ENCODE measurements at places on chromosomes 3 and 15. TPM values are rescaled to one million over a fixed set of nuclear protein-coding genes. Genes with fewer than 3 reads are reported as not detected.

Gene SAMD7
- not detected for total RNA-seq

Gene RIOX2
- total RNA-seq = 26.2 TPM

DNA sequence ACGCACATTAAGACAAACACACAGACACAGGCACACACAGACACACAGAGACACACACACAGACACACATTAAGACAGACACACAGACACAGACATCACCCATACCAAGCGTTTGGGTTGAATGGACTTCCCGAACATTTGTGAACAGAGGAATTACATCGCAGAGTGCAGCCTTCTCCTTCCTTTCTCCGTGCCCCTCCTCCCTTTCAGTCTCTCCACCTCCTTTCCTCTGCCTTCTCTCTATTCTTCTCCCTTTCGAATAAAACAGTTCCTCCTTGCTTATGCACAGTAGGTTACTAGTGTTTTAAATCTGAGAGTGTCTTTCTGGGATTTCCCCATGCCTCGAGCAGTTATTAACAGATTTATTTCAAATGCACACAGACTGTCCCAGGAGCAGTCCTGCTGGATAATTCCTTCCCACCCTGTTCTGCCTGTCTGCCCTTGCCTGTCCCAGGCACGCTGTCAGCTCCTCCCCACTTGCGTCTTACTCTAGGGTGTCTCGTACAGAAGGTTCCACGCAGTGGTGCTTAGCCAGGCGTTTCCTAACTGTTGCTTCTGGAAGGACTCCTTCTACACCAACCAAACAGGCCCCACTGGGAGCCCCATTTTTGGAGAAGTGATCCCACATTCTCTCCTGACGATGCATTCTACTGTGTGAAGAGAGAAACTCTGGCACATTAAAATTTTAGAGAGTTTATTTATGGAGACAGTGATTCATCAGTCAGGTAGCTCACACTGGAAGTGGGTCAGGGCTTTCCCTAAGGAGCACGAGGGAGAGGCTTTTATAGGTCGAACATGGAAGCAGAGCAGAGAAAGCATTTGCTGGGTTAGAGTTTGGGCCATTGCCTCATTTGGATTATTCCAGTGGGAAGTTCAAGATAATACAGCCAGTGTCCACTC lies 163.8 kb downstream of the SV2B start:
- H3K4me3 ChIP-seq = no peak overlapping the region
- no peaks in the 10 kb centered on the region for H3K36me3 ChIP-seq
- H3K4me1 ChIP-seq = no peaks in the 10 kb centered on the region
- H3K27me3 ChIP-seq = peaks cover 4% of the 10 kb centered on the region

- H3K27me3 ChIP-seq = no peaks in the 10 kb centered on the region
- no peak overlapping the region for H3K27ac ChIP-seq
- no peaks in the 10 kb centered on the region for H3K36me3 ChIP-seq
- H3K4me3 ChIP-seq = no peak overlapping the region
- DNase-seq = no peak
These were observed 7.1 kb downstream of the LSG1 start for GRCh38 chr3:194664857-194665256.

Gene PTH1R
- total RNA-seq = 14.5 TPM

Gene KCNMB3
- 2.6 TPM for total RNA-seq

Gene PATL2
- not detected for total RNA-seq

GRCh38 chr3:87045473-87045872 lies 54.5 kb upstream of the VGLL3 start:
- DNase-seq = no peak
- no peaks in the 10 kb centered on the region for H3K4me1 ChIP-seq
- no peak overlapping the region for H3K4me3 ChIP-seq
- no peaks in the 10 kb centered on the region for H3K27me3 ChIP-seq
- H3K36me3 ChIP-seq = no peaks in the 10 kb centered on the region

Gene CYFIP1
- total RNA-seq = 92.2 TPM

- peaks cover 5% of the 10 kb centered on the region for H3K27me3 ChIP-seq
- no peak overlapping the region for H3K27ac ChIP-seq
- H3K4me1 ChIP-seq = no peaks in the 10 kb centered on the region
- H3K36me3 ChIP-seq = no peaks in the 10 kb centered on the region
These were observed 102.8 kb downstream of the ARRDC4 start for GRCh38 chr15:98063315-98063714.

DNA sequence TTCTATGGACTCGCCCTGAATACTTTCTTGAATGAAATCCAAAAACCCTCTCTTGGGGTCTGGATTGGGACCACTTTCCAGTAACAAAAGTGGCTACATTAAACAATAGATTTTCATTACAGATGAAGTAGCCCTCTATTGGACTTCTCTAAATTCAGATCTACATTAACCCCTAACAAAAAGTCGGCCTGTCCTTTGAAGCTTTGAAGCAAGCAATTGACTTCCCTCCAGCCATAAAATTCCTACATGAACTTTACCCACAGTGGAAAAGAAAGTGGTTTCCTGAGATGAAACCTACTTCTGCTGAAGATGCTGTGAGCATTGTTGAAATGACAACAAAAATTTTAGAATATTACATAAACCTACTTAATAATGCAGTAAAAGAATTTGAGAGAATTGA lies 967.1 kb upstream of the ROBO1 start:
- no peak overlapping the region for H3K4me3 ChIP-seq
- peak overlapping the region; percentile 95 for H3K27ac ChIP-seq
- peak; percentile 8 for DNase-seq
- H3K4me1 ChIP-seq = peaks cover 10% of the 10 kb centered on the region

GRCh38 chr3:84442533-84442932 lies 516.3 kb upstream of the CADM2 start:
- no peaks in the 10 kb centered on the region for H3K36me3 ChIP-seq
- H3K27me3 ChIP-seq = no peaks in the 10 kb centered on the region
- no peak overlapping the region for H3K4me3 ChIP-seq
- no peaks in the 10 kb centered on the region for H3K4me1 ChIP-seq
- no peak for DNase-seq

Gene LIPC
- 64.8 TPM for total RNA-seq

Gene ZPLD1
- total RNA-seq = 0.12 TPM

Gene ZNF660
- total RNA-seq = 9.8 TPM

DNA sequence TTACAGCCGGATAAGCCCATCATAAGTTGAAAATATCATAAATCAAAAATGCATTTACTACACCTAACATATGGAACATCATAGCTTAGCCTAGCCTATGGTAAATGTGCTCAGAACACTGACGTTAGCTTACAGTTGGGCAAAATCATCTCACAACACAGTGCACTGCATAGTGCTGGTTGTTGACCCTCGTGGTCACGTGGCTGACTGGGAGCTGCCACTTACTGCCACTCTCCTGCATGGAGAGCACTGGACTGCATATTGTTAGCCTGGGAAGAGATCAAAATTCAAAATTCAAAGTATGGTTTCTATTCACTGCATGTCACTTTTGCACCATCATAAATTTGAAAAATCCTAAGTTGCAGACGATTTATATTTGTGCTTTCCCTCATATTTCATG lies 94.0 kb upstream of the CACNA2D3 start:
- no peak overlapping the region for H3K27ac ChIP-seq
- H3K36me3 ChIP-seq = no peaks in the 10 kb centered on the region
- H3K4me3 ChIP-seq = no peak overlapping the region
- no peak for DNase-seq

GRCh38 chr3:50573566-50574443 lies 4.5 kb downstream of the HEMK1 start:
- H3K4me1 ChIP-seq = peaks cover 5% of the 10 kb centered on the region
- H3K4me3 ChIP-seq = no peak overlapping the region
- no peak for DNase-seq
- no peaks in the 10 kb centered on the region for H3K36me3 ChIP-seq
- no peaks in the 10 kb centered on the region for H3K27me3 ChIP-seq

DNA sequence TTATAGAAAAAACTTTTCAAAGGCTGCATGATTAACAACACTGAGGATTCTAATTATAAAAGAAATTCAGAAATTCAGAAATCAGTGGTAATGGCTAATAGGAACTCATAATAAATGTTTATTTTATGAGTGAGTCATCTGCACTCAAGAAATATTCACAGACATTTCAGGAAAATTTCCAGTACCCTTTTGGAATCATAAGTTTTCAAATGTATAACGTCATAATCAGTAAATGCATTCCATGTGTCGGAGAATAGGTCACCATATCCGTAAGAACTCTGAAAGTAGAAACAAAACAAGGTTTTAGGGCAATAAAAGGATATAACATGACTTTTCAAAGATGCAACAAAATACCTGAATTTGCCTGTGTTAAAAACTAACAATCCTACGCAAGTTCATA lies 24.7 kb downstream of the EOGT start:
- no peaks in the 10 kb centered on the region for H3K4me1 ChIP-seq
- H3K27me3 ChIP-seq = no peaks in the 10 kb centered on the region
- H3K36me3 ChIP-seq = no peaks in the 10 kb centered on the region
- no peak overlapping the region for H3K4me3 ChIP-seq

GRCh38 chr3:121735047-121735696 lies 14.4 kb downstream of the GOLGB1 start:
- H3K27me3 ChIP-seq = no peaks in the 10 kb centered on the region
- no peaks in the 10 kb centered on the region for H3K36me3 ChIP-seq
- peaks cover 6% of the 10 kb centered on the region for H3K4me1 ChIP-seq
- H3K4me3 ChIP-seq = no peak overlapping the region

Gene FSIP1
- total RNA-seq = 0.60 TPM

DNA sequence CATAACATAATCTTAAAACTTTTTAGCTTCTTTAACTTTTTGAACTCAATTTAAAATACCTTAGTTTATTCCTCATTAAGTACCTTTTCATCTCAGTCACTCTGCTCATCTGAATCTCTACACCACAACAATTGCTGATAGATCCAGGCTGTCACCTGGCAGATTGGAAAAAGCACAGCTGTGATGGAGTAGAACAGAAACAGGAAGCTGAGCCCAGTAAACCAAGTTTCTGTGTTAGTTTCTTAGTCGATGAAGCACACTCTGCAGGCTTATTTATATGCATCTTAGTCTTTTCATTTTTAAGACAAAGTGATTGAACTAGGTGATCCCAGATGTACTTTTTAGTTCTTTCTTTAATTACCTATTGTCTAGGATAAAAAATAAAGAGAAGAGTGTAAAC lies 1398.0 kb upstream of the ALCAM start:
- no peak overlapping the region for H3K27ac ChIP-seq
- no peak for DNase-seq
- H3K4me3 ChIP-seq = no peak overlapping the region
- no peaks in the 10 kb centered on the region for H3K36me3 ChIP-seq

- no peak overlapping the region for H3K4me3 ChIP-seq
- DNase-seq = no peak
- peaks cover 11% of the 10 kb centered on the region for H3K4me1 ChIP-seq
- no peak overlapping the region for H3K27ac ChIP-seq
- no peaks in the 10 kb centered on the region for H3K36me3 ChIP-seq
These were observed 28.1 kb upstream of the CDCP1 start for GRCh38 chr3:45174234-45174633.

Gene CEP70
- total RNA-seq = 25.4 TPM

DNA sequence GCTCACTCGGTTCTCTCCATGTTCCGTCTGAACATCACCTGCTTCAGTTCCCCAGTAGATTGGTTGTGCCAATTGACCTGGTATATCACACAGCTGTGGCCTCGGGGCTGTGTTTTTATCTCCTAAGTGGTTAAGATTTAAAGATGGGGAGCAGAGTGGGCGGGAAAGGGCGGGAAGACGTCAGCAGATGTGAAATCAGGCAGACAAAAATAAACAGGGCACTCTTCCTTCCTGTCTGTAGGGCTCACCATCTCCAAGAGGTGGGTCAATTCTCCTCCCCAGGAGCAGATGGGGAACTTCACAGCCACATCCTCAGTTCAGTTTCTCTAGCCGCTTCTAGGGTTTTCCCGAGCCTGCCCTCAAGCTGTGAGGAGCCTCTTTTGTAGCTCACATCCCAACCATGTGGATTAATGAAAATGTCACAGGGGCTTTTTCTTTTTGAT lies 26.8 kb upstream of the LIMD1 start:
- no peaks in the 10 kb centered on the region for H3K27me3 ChIP-seq
- H3K4me3 ChIP-seq = no peak overlapping the region
- H3K27ac ChIP-seq = no peak overlapping the region
- no peaks in the 10 kb centered on the region for H3K36me3 ChIP-seq
- no peaks in the 10 kb centered on the region for H3K4me1 ChIP-seq
- DNase-seq = no peak

DNA sequence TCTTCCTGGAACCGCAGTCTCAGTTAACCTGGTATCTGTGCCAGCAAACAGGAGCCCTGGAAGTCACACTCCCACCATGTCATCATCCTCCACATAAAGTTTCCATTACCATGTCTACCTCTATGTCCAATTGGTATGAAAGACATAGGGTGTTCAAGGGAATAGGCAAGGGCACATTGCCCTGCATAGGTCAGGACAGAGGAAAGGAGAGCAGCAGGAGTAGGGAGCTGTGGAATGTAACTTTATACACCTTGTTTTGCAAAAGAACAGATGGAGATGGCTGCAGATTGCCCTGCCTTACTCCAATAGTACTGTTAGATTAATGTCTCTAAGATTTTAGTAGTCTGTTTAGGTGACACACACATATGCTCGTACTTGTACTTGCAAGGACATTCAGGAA lies 1056.4 kb downstream of the NTRK3 start:
- H3K4me3 ChIP-seq = no peak overlapping the region
- no peaks in the 10 kb centered on the region for H3K27me3 ChIP-seq
- DNase-seq = no peak

- no peaks in the 10 kb centered on the region for H3K27me3 ChIP-seq
- peak overlapping the region; percentile 20 for H3K27ac ChIP-seq
- H3K4me1 ChIP-seq = no peaks in the 10 kb centered on the region
- no peak overlapping the region for H3K4me3 ChIP-seq
These were observed 599.0 kb downstream of the MAGI1 start for GRCh38 chr3:65439641-65440284.

DNA sequence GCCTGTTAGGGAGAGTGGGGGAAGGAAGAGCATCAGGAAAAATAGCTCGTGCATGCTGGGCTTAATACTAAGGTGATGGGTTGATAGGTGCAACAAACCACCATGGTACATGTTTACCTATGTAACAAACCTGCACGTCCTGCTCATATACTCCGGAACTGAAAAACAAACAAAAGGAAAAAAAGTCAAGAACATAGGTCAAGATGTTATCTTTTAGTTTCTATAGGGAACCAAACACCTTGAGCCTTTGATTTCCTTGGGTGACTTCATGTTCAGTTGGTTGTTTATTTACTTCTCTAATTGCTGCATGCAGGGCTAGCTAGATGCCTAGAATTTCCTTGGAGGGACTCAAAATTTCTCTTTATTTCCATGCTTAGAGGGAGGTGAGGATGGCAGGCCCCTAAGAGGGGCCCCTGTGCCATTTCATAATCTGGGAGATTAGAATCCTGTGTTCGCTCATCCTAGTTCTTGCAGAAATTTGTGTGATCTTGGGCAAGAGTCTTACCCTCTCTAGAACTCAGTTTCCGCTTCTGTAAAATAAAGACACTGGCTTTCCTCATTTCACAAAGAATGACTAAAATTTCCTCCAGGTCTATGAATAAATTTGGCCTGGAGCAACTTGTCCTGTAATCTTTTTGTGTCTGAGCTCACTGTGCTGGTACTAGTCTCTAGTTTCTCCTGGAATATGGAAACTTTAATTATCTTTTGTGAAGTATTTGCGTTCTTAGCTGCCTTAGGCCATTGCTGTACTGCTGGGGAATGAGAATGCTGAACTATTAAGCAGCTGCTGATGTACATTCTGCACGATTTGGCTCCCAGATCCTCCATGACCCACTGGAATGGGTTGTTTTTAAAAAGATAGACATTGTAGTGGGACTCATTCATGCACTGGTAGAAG lies 457.5 kb downstream of the EDEM1 start:
- H3K4me3 ChIP-seq = no peak overlapping the region
- H3K27ac ChIP-seq = peak overlapping the region; percentile 38
- no peaks in the 10 kb centered on the region for H3K4me1 ChIP-seq
- H3K27me3 ChIP-seq = no peaks in the 10 kb centered on the region

- no peaks in the 10 kb centered on the region for H3K27me3 ChIP-seq
- DNase-seq = peak; percentile 67
- H3K36me3 ChIP-seq = no peaks in the 10 kb centered on the region
These were observed 214.9 kb upstream of the ARRDC4 start for GRCh38 chr15:97745481-97746071.

Gene SLCO2A1
- total RNA-seq = 2.3 TPM

Data from hepatocyte (in vitro differentiated cells).